ENCODE measurements at places on chromosomes 11 and 22. TPM values are rescaled to one million over a fixed set of nuclear protein-coding genes. Genes with fewer than 3 reads are reported as not detected.

The SYTL2 gene
- total RNA-seq = 0.25 TPM

The CHRNA10 gene
- 0.13 TPM for total RNA-seq

GRCh38 chr11:7570938-7571521 is 57.2 kb downstream of the PPFIBP2 start:
- DNase-seq = no peak

- DNase-seq = no peak
These were observed 9.1 kb downstream of the PIWIL4 start for GRCh38 chr11:94576306-94576705.

DNA sequence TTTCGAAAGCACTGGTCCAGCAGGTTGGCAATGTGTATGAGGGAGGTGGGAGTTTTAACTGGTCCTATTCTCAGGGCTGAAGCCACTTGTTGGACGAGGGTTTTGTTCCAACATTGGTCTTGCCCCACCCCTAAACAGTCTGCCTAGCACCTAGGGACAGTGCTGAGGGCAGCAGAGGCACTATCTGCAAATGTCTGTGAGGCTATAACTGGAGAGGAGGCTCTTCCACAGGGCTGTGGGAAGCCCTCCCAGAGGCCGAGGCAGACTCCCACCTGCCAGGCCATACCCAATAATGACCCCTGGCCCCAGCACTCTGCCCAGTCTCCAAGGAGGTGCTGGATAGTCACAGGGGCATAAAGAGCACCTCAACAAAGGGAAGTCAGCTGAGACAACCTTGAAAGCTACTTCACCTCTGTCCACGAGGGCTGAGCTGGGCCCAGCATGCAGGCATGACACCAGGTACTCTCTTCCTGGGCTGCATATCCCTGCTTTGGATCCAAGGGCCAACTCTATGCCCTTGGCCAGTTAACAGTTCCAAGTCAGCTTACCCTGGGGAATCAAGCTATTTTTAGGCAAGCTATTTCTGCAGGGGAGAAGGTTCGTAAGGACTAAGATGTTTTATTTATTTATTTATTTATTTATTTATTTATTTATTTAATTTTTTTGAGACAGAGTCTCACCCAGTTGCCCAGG is 40.2 kb upstream of the SLC25A1 start:
- DNase-seq = no peak

- no peak for DNase-seq
These were observed 1110.4 kb downstream of the BRD1 start for GRCh38 chr22:48717076-48717810.

GRCh38 chr11:4074266-4074665 is 20.3 kb upstream of the RRM1 start:
- no peak for DNase-seq

GRCh38 chr11:93727985-93728791 is 13.1 kb downstream of the TAF1D start:
- DNase-seq = no peak

DNA sequence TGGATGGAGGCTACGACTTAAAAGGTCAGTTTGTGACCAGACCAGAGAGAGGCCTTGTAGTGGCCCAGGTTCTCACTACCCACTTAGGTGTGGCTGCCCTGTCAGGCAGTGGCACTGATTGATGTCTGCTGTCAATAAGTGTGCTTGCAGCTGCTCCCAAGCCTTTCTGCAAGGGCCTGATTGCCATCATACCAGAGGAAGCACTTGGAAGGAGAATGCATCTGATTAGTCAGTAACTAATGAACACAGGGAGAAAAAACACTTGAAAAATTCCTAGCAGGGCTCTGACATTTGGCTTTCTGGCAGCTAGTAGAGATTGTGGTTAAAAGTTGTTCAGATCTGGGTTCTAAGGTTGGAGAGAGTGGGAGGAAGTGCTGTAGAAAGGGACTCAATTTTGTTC is 107.5 kb downstream of the NAV2 start:
- DNase-seq = no peak

DNA sequence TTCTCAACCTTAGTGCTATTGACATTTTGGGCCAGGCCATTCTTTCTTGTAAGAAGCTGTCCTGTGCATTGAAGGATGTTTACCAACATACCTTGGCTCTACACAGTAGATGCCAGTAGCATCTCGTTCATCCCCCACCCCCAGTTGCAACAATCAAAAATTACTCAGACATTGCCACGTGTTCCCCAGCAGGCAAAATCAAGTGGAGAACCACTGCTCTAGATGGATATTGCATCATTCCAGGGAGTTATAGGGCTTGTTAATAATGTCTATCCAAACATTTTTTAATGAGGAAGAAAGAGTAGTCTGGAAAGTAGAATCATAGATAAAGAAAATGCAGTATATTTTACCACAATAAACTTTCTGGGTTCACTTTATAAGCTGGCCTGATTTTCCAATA is 64.1 kb downstream of the PRMT3 start:
- DNase-seq = no peak

DNA sequence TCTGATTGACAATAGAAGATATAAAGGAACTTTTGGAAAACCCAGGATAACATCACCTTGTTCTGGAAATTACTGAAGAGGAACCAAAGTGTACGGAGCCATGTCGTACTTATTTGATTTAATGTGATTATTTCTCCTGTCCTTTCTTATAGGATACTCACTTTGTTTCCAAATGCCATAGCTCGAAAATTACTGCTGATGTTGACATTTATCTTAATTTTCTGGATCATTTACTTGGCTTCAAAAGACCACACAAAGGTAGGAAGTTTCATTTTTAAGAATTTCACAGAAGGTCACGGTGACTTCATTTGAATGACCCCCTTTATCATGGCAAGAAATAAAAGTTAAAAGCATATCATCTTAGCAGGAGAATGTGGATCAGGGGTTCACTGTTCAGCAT is 1.2 kb downstream of the NXPE2 start:
- no peak for DNase-seq
